Thoracic aorta (tissue), 2 donors: ENCODE measurements at places on chromosomes 16 and 17.

DNA sequence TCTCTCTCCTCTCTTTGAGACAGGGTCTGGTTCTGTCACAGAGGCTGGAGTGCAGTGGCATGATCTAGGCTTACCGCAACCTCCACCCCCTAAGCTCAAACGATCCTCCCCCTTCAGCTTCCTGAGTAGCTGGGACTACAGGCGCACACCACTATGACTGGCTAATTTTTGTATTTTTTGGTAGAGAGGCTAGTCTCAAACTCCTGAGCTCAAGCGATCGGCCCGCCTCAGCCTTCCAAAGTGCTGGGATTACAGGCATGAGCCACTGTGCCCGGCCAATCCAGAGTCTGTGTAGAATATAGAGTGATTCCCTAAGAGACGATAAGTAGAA, 65.8 kb upstream of the RPH3AL start:
- no peaks in the 10 kb centered on the region for H3K27me3 ChIP-seq
- no peak overlapping the region for H3K27ac ChIP-seq
- no peaks in the 10 kb centered on the region for H3K4me1 ChIP-seq
- no peak overlapping the region for H3K4me3 ChIP-seq
- no peak for DNase-seq

DNA sequence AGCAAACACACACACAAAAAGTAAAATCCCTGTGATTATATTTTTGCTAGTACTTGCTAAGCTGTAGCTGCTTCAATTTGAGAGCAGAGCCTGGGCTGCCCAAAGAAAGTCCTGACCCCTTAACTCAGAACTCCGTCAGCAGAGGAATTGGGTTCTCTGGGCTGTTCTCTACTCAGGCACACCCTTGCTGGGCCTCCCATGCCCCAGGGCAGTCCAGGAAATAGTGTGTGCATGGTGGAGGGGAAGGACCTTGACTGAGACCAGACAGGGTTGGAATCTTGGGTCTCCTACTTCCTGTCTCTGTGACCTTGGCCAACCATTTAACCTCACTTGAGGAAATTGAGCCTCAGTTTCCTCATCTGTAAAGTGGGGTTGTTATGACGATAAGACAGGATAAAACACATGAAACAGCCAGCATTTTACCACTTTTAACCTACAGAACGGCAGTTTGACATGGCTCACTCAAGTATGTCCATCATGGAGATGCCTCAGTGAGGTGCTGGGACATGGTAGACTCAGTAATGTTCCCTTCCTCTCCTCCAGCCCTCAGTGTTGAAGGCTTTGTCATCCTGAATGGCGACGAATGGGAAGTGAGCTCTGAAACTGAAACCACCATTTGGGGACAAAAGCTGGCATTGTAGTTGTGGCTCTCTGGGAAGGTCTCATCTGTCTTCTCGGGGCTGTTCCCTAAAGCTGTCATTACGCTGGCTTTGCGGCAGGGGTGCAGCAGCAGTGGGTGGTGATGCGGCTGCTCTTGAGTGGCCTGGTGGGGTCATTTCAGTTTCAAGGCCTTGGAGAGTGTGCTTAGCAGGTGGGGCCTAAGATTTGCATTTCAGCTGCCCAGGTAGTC, 74.9 kb downstream of the CMIP start:
- no peaks in the 10 kb centered on the region for H3K27me3 ChIP-seq
- H3K36me3 ChIP-seq = no peaks in the 10 kb centered on the region
- DNase-seq = no peak

- no peaks in the 10 kb centered on the region for H3K36me3 ChIP-seq
- H3K4me3 ChIP-seq = no peak overlapping the region
- H3K27ac ChIP-seq = no peak overlapping the region
- DNase-seq = no peak
- no peaks in the 10 kb centered on the region for H3K4me1 ChIP-seq
These were observed 81.4 kb downstream of the MRM1 start for GRCh38 chr17:36682773-36683172.

- H3K4me3 ChIP-seq = no peak overlapping the region
- H3K27me3 ChIP-seq = no peaks in the 10 kb centered on the region
- H3K27ac ChIP-seq = no peak overlapping the region
- no peaks in the 10 kb centered on the region for H3K36me3 ChIP-seq
These were observed 13.5 kb upstream of the DYNLRB2 start for GRCh38 chr16:80527297-80527696.

GRCh38 chr16:89280546-89281188, 63.2 kb downstream of the ZNF778 start:
- no peak overlapping the region for H3K27ac ChIP-seq
- DNase-seq = no peak
- no peak overlapping the region for H3K4me3 ChIP-seq
- peaks cover 47% of the 10 kb centered on the region for H3K36me3 ChIP-seq
- H3K27me3 ChIP-seq = no peaks in the 10 kb centered on the region
- no peaks in the 10 kb centered on the region for H3K4me1 ChIP-seq

DNA sequence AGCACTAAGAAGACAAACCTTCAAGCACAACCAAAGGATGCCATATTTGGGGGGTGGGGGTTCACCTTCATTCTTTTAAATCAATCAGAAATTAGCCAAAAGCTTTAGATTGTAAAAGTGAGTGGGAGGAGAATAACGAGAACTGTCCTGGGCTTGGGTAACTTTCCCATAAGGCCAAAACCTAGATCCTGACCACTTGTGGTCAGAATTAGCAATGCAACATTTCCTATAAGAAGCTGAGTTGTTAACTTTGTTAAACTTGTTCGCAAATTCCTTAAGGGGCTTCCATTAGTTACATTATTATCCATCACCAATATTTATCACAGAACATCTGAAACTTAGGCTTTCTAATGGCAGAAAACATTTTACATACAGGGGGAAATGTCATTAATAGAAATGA, 25.1 kb downstream of the STAT5B start:
- no peak overlapping the region for H3K4me3 ChIP-seq
- DNase-seq = no peak
- no peaks in the 10 kb centered on the region for H3K27me3 ChIP-seq
- no peak overlapping the region for H3K27ac ChIP-seq
- peaks cover 35% of the 10 kb centered on the region for H3K4me1 ChIP-seq

GRCh38 chr17:49656247-49656646, 21.6 kb downstream of the SPOP start:
- peaks cover 79% of the 10 kb centered on the region for H3K4me1 ChIP-seq
- no peaks in the 10 kb centered on the region for H3K27me3 ChIP-seq
- H3K27ac ChIP-seq = peak overlapping the region; percentile 14
- no peak for DNase-seq

DNA sequence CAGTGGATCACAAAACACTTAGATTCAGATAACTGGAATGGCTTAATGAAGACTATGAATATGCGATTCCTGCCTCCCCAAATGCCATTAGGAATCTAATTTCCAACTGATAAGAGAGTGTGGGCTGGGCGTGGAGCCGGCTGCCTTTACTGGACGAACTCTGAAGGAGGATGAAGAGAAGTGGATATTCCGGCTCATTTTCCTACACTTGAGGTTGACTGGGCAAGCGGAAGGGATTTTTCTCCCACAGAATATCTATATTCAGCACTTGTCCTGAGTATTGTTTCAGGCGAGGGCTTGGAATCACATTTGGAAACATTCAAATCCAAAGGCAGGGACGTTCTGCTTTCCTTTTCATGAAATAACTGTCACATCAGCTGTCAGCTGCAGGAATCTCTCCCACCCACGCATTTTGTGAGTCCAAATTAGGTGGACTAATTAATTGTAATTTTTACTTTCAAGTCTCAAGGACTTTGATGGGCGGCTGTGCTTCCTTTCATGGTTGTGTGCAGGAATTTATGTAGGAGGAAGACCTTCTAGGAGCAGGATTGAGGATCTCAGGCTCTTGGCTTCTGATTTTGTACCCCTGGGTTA, 138.5 kb downstream of the PITPNC1 start:
- H3K36me3 ChIP-seq = no peaks in the 10 kb centered on the region
- H3K4me1 ChIP-seq = no peaks in the 10 kb centered on the region
- H3K27me3 ChIP-seq = no peaks in the 10 kb centered on the region
- DNase-seq = no peak
- no peak overlapping the region for H3K4me3 ChIP-seq
- no peak overlapping the region for H3K27ac ChIP-seq

DNA sequence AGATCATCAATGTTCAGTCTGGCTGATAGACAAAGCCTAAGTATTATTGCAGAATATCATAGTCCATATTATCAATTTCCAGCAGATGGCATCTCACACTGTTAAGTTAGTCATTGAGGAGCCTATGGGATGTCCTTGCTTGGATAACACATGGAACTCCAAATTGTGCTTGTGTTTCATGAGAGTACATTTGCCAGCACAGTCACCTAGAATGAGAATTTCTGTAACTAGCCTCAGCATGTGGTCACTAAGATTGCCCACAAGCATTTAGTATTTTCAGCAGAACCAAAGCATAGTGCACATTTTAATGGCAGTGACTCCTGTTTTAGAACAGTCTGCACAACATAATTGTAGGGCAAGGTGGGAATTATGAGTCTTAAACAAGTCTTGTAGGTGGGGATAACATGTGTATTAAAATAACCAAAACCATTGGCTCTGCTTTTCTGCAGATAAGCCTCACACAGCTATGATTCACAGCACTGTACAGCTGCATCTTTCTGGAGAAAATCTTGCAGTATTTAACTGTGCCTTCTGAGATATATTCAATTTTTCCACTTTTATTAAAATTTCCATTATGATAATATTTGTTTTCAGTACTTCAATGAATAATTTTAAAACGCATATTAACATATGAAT, 882.8 kb upstream of the SOX9 start:
- no peak overlapping the region for H3K4me3 ChIP-seq
- no peak overlapping the region for H3K27ac ChIP-seq
- no peak for DNase-seq
- H3K4me1 ChIP-seq = no peaks in the 10 kb centered on the region
- H3K36me3 ChIP-seq = no peaks in the 10 kb centered on the region

GRCh38 chr17:51152766-51153209, 571 bp upstream of the NME1 start:
- H3K4me1 ChIP-seq = peaks cover 22% of the 10 kb centered on the region
- no peaks in the 10 kb centered on the region for H3K27me3 ChIP-seq
- no peak for DNase-seq
- H3K27ac ChIP-seq = peak overlapping the region; percentile 88
- no peaks in the 10 kb centered on the region for H3K36me3 ChIP-seq
- peak overlapping the region; percentile 77 for H3K4me3 ChIP-seq

GRCh38 chr16:12708266-12708665, 95.4 kb downstream of the CPPED1 start:
- H3K27ac ChIP-seq = no peak overlapping the region
- no peak overlapping the region for H3K4me3 ChIP-seq
- no peaks in the 10 kb centered on the region for H3K27me3 ChIP-seq
- no peaks in the 10 kb centered on the region for H3K4me1 ChIP-seq
- DNase-seq = no peak

GRCh38 chr16:53341792-53342191, 92.5 kb upstream of the RBL2 start:
- no peak for DNase-seq
- H3K4me1 ChIP-seq = no peaks in the 10 kb centered on the region
- H3K27me3 ChIP-seq = no peaks in the 10 kb centered on the region
- H3K27ac ChIP-seq = no peak overlapping the region

GRCh38 chr17:50472286-50472685, 3.6 kb upstream of the CHAD start:
- H3K36me3 ChIP-seq = no peaks in the 10 kb centered on the region
- no peak for DNase-seq
- no peaks in the 10 kb centered on the region for H3K27me3 ChIP-seq
- no peak overlapping the region for H3K4me3 ChIP-seq
- H3K27ac ChIP-seq = no peak overlapping the region

DNA sequence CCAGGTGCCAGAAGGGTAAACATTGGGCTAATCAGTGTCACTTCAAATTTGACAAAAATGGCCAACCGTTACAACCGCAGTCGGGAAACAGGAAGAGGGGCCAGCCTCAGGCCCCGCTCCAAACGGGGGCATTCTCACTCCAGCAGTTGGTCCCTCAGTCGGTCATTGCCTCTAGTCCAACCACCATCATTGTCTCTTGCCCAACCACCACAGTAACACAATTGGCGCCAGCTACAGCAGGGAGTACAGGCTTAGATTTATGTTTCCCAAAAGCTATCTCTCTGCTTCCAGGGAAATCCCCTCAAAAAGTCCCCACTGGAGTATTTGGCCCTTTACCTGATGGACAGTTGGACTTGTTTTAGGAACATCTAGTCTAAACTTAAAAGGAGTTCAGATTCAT, 20.3 kb downstream of the ALOX15B start:
- H3K4me1 ChIP-seq = no peaks in the 10 kb centered on the region
- peaks cover 11% of the 10 kb centered on the region for H3K27me3 ChIP-seq
- no peak overlapping the region for H3K4me3 ChIP-seq
- no peak overlapping the region for H3K27ac ChIP-seq
- no peak for DNase-seq

DNA sequence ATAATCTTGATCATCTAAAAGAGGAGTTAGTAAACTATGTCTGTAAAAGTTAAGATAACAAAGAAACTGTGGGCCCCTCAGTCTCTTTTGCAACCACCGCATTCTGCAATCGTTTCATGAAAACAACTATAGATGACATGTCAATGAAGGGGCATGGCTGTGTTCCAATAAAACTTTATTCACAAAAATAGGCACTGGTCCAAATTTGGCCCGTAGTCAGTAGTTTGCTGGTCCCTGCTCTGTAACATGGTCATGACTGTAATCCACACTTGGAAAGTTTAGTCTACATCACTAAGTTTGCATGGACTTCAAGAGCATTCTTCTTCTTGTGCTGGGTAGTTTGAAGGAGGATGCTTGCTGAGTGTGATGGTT, 299.3 kb upstream of the PSMD7 start:
- H3K4me3 ChIP-seq = no peak overlapping the region
- no peaks in the 10 kb centered on the region for H3K27me3 ChIP-seq
- H3K4me1 ChIP-seq = no peaks in the 10 kb centered on the region
- H3K36me3 ChIP-seq = no peaks in the 10 kb centered on the region
- DNase-seq = no peak
- H3K27ac ChIP-seq = no peak overlapping the region

DNA sequence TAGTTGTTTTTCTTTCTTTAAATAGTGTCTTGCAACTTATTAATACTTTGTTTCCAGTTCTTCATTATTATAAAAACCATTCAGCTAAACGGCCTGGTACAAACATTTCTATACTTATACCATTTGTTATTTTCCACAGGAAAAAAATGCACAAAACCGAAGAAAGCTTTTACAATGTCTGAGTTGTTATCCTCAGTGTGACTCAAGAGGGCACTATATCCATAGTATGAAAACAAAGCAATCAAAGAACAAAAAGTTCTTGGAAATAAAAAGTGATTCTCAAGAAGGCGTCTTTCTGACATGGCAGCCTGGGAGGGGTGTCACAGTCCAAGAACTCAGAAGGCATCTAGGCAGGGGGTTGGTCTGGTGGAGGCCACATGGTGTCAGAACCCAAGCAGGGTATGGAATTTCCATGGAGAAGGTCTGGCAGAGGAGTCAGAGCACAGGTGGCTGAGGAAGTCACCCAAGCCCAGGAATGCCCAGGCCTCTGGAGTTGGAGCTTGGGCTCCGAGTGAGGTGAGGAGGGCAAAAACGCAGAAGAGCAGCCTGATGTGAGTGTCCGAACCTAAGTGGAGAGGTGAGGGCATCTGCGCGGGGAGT, 70.9 kb upstream of the ATP2A3 start:
- DNase-seq = no peak
- H3K36me3 ChIP-seq = peaks cover 56% of the 10 kb centered on the region
- no peaks in the 10 kb centered on the region for H3K4me1 ChIP-seq
- H3K27me3 ChIP-seq = no peaks in the 10 kb centered on the region
- no peak overlapping the region for H3K4me3 ChIP-seq
- no peak overlapping the region for H3K27ac ChIP-seq
